ENCODE measurements at places on chromosomes 1 and 21. TPM values are rescaled to one million over a fixed set of nuclear protein-coding genes. Genes with fewer than 3 reads are reported as not detected.

The NTRK1 gene
- 0.57 TPM for total RNA-seq

The VPS45 gene
- 46.3 TPM for total RNA-seq

The OR2T2 gene
- total RNA-seq = not detected

The DCST2 gene
- total RNA-seq = 2.4 TPM

The C1orf167 gene
- total RNA-seq = 4.7 TPM

The OXCT2 gene
- 0.24 TPM for total RNA-seq

The IGFN1 gene
- 1.2 TPM for total RNA-seq

The MECR gene
- total RNA-seq = 53.1 TPM

The AGO4 gene
- 4.0 TPM for total RNA-seq

The SLC6A9 gene
- 26.5 TPM for total RNA-seq

The SPRR2B gene
- total RNA-seq = not detected

The ANGPTL3 gene
- total RNA-seq = 0.18 TPM

The ADCY10 gene
- total RNA-seq = not detected

The PROK1 gene
- not detected for total RNA-seq

The LIN28A gene
- not detected for total RNA-seq

The GJA5 gene
- 3.4 TPM for total RNA-seq

The LCE1D gene
- total RNA-seq = not detected

The BTBD19 gene
- 43.8 TPM for total RNA-seq

The FNBP1L gene
- 13.2 TPM for total RNA-seq

The URB2 gene
- 9.5 TPM for total RNA-seq

The RORC gene
- 2.6 TPM for total RNA-seq

The LMX1A gene
- total RNA-seq = not detected

The JAM2 gene
- total RNA-seq = 38.6 TPM

The ERG gene
- 13.9 TPM for total RNA-seq

The FCGR1A gene
- total RNA-seq = 10.1 TPM

The IL19 gene
- total RNA-seq = not detected

The KRTAP21-2 gene
- not detected for total RNA-seq

The MASP2 gene
- total RNA-seq = not detected

The POGK gene
- 25.5 TPM for total RNA-seq

The S100A3 gene
- total RNA-seq = not detected

The RIMKLA gene
- 0.34 TPM for total RNA-seq

The ITLN2 gene
- total RNA-seq = not detected

The MIXL1 gene
- total RNA-seq = not detected

The IFI44L gene
- 12.4 TPM for total RNA-seq

The GIPC2 gene
- total RNA-seq = 31.9 TPM

The GOLT1A gene
- total RNA-seq = not detected

The MARK1 gene
- total RNA-seq = 3.9 TPM

The SYNC gene
- 5.6 TPM for total RNA-seq

The TNFAIP8L2 gene
- 4.9 TPM for total RNA-seq

The FALEC gene
- total RNA-seq = not detected

The GPR161 gene
- total RNA-seq = 1.9 TPM

The MAB21L3 gene
- 0.39 TPM for total RNA-seq

The CA6 gene
- not detected for total RNA-seq
